SHP77 (cell line): ENCODE measurements at places on chromosomes 12 and 14.

DNA sequence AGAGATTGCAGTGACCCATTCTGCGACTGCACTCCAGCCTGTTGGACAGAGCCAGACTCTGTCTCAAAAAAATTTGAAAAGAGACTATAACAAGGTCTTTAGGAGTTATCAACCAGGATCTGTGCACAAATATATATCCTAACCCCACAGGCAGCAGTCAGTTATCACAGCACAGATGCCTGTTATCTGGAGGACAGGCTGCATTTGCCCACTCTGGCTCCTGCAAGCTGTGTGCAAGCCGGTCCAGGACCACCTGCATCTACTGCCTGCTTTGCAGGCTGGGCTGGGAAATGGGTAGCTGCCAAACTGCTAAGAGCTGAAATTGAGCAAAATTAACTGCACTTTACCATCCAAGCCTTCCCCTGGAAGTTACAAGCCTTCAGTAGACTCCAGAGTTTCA lies 21.4 kb upstream of the RCOR1 start:
- DNase-seq, result no peak

GRCh38 chr12:53431187-53431586 lies 7.5 kb downstream of the AMHR2 start:
- peak; percentile 23 for DNase-seq

DNA sequence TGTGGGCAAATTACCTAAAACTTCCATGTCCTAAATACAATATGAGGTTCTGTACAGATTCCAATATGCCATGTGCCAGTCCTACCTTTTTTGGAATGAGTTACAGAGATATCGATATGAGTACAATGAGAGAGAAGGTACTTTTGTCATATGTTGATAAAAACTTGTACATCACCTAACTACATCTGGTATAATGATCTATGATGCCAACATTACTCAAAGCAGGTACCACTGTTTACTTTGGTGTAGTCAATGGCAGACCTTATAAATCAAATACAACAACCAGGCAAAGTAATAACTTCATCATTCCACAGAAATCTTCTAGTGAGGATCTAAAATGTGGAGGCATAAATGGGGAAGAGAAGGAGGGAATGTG lies 12.7 kb downstream of the TEP1 start:
- DNase-seq, result no peak

GRCh38 chr12:131362291-131363211 lies 348.3 kb upstream of the SFSWAP start:
- DNase-seq, result no peak

DNA sequence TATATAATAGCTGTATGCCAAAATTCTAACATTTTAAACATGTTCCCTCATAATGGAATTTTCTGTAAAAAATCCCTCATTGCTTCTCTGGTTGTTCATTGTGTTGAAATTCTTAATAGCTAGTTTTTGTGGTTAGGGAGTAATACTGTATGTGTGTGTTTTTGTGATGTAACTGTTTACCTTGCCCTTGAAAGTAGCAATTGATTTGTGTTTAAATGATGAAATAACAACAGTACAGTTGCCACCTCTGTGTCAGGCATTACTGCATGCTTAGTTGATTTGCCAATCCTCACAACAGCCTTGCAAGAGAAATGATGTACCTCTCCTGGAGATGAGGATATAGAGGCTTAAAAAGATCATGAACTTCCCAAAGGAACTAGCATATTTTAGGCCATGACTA lies 94.9 kb downstream of the DAAM1 start:
- DNase-seq, result no peak

DNA sequence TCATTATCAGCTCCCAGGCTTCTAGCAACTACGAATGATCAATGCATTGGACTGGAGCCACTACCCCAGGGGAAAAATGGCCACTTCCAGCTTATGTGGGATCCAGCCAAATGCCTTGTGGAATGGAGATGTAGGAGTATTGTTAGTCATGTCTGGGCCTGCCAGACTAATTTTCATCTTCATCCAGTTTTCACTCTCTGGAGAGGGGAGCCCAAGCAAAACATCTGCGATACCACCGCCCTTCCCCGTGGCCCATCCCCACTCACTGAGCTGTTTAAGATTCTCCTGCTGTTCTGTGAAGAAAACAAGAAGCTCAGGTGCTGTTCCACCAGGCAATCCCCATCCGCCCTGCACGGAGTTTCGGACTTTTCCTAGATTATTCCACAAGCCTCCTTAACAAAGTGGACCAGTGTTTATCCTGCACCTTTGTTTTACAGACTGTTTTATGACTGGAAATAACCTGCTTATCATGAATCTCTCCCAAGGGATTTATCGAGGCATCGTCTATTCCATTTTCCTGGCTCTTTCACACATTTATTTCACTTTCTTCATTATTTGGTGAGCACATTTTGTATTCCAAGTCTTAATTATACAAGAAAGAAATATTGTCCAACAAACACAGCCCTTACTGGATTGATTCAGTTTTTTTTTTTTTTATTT lies 35.5 kb upstream of the MAX start:
- DNase-seq, result no peak

GRCh38 chr14:87155856-87156488 lies 837.0 kb downstream of the GALC start:
- no peak for DNase-seq

DNA sequence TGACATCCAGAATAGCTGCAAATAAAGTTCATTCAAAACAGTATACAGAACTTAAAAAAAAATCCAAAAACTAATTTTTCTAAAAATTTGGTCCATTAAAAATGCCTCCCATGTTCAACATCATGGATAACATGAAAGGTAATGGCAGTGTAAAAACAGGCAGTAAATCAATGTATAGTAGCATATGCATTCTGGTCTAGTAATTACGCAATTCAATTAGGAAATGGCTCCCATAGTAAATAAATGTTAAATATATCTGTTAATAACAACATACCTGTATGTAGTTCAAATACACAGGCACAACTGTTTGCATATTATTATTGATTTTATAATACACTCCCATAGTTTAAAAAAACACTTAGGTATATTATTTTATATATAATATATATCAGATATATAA lies 42.5 kb downstream of the SGPP1 start:
- DNase-seq, result no peak

GRCh38 chr14:53549956-53550355 lies 396.8 kb upstream of the DDHD1 start:
- no peak for DNase-seq

DNA sequence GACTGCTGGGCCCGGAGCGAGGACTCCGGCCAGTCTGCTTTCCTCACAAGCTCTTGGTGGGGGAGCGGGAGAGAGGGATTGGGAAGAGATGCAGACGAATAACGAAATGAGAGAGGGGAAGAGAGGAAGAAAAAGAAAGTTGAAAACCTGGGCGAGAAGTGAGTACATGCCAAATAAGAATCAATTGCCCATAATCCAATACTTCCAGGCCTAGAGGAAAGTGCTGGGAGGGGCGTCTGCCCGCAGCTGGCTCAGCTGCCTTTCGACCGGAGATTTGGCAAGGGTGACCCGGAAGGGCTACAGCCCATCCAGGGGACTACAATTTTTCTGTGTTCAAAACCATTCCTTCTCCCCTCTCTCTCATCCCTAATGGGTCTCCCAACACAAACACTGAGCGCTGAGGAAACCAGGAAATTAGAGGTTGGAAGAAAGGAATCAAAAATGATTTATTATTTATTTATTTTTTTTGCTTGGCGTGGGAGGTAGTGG lies 4.9 kb downstream of the NKX2-1 start:
- no peak for DNase-seq

GRCh38 chr14:29836395-29836794 lies 91.3 kb downstream of the PRKD1 start:
- no peak for DNase-seq

DNA sequence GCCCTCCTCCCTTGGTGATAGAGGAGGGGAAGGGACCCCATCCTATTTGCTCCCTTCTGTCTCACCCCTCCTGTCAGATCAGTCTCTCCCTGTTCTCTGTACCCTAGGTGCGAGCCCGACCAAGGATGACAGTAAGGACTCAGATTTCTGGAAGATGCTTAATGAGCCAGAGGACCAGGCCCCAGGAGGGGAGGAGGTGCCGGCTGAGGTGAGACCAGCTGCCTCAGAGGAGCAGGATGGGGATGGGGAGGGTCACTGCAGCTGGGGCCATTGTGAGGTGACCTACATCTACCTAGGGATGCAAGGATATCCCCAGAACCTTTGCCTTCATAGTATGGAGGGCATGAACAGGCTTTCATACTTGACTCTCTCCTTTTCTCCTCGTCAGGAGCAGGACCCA lies 22.2 kb downstream of the AGAP2 start:
- DNase-seq, result no peak

DNA sequence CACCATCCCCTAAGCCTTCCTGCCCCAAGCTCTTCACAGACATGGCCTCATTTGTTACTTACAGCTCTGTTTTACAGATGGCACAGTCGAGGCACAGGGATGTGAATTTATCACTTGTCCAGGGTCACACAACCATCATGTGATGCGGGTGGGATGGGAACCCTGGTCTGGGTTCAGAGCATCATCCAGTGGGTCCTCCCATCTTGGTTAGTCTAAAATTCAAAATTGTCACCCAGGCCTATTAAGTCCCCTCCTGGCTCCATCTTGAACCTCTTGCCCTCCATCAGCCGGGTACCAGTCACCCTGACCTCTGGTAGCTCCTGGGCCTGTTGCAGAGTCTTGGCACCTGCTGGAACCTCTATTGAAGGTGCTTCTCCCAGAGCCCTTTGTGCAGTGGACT lies 52.9 kb downstream of the ACACB start:
- DNase-seq, result no peak

DNA sequence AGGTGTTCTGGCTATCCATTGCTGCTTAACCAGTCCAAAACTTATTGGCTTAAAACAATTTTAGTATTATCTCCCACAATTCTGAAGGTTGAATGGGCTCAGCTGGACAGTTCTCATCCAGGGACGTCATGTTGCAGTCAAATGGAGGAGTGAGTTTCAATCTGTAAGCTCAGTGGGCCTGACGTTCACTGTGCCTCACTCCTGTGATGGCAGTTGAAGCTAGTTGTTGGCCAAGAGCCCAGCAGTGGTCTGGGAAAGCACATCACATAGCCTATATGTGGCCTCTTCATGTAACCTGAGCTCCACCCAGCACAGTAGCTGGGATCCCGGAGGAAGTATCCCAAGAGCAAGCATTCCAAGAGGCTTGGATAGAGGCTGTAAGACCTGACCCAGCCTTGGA lies 40.6 kb upstream of the CDKN3 start:
- DNase-seq, result peak; percentile 36

DNA sequence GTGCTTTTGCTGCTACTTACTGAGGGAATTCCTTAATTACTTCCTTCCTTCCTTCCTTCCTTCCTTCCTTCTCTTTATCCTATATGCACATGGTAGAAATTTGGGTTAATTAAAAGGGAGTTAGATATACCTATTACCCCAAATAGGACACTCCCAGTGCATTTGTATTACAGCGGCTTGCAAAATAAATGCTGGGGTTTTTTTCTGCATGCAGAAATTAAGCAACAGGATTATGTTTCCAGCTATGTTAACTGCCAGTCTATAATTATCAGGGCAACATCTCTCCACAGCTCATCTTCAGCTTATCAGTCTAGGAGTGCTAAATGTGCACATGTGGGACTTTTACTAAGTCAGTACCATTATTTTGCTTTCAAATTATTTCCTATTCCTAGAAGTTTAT lies 132.9 kb upstream of the SLC35F4 start:
- no peak for DNase-seq

GRCh38 chr14:24335461-24336171 lies 745 bp upstream of the ADCY4 start:
- no peak for DNase-seq

- DNase-seq, result no peak
Observed at GRCh38 chr12:47617476-47617875, 88.4 kb downstream of the RPAP3 start.

- no peak for DNase-seq
Observed at GRCh38 chr12:99005601-99006000, 360.5 kb downstream of the APAF1 start.

- DNase-seq, result peak; percentile 11
Observed at GRCh38 chr12:102992297-102992696, 34.8 kb downstream of the ASCL1 start.

DNA sequence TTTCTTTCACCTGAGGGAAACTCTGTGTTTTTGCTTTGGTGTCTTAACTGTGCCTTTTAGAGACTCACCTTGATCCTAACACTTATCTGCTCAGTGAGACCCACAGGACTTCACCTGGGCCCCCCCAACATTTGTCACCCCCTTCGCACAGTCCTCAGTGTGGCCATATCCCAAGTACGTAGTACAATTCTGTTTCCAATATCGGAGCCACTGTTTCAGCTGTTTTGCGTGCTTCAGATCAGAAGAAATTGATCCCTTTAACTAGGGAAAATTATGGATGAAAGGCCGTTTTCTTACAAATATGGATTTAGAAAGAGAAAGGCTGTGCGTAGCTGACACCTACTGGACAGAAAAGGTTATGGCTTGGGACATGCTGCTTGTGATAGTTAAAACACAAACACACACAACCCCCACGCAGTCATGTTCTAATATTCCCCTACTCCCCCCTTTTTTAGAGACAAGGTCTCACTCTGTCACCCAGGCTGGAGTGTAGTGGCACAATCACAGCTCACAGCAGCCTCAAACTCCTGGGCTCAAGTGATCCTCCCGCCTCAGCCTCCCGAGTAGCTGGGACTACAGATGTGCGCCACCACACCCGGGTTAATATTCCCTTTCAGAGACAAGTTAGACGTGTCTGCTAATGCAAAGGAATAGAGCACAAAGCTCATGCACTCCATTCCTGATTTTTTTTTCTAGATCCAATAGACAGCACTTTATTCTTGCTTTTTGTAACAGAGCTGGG lies 3.6 kb upstream of the SLC7A8 start:
- DNase-seq, result peak; percentile 70

DNA sequence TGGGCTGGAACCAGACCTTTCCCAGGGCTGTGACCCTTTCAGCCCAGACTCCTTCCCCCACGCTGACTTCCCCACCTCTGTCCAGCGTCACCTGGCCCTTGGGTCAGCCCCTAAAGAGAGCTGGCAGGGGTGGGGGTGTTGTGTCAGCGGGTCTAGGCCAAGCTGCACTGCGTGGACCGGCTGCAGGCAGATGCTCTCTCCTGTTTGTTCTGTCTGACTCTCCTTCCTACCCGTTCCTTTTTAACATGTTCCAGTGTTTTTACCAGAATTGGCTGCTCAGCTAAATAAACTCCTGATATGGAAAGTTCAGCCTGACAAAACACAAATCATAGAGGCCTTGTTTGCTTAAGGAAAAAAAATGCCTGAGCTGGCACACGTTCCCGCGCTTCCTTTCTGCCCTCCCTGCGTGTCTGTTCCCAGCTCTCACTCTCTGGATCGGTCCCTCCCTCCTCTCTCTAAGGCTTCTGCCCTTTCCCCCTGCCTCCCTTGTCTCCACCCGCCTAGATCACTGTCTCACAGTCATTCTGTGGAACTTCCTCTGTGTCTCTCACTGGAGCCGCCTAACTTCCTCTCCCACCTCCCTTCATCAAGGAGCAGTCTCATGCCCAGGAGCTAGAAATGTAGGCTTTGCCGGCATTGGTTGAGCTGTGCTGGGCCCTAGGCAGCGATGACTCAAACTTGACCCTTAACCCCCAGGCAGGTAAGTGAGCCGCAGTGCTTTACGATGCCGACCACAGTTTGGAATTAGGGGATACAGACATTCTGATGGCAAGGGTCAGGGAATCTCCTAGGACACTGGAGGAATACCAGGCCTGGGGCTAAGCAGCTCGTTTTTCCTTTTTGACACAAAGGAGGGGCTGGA lies 15.5 kb upstream of the MLXIP start:
- peak; percentile 80 for DNase-seq

GRCh38 chr14:21136024-21136423 lies 19.8 kb downstream of the OR5AU1 start:
- no peak for DNase-seq
